ENCODE measurements at places on chromosomes 13 and 19.

DNA sequence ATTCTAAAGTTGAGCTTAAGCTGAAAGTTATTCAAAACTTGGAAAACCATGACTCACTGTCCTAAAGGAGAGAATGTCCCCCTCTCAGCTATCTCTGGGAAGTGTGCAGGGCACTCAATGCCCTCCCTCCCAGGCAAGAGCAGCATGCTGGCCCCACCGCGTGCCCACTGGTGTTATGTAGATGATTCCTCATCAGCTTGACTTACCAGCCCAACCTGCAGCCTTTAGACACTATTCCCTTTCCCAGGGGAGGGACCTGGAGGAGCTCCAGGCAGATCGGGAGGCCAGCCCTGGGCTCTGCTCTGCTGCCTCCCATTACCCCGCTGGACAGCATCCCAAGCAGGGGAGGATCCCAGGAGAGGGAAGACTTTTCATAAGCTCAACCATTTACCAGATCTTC is 124.6 kb downstream of the FGF14 start:
- DNase-seq: no peak

DNA sequence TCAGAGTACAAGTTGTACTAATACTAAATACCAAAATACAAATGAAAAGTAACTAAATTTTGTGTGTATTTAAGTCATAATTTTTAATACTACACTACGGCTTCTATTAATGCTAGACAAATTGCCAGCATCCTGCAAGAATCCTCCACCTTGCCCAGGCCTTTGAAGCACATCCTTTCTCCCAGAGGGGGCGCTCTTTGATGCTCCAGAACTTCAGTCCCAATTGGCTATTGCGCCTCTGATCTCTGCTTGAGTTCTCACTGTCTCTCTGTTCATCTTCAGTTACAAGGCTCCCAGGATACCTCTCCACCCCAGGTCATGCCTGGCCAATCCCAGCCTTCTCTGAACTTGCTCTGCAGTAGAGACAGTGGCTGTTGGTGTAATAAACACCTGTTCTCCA is 141.0 kb downstream of the DCLK1 start:
- DNase-seq: no peak

- no peak for DNase-seq
Observed at GRCh38 chr19:48598996-48599700, 7.4 kb upstream of the SPACA4 start.

- no peak for DNase-seq
Observed at GRCh38 chr19:14050512-14050911, 11.4 kb downstream of the PALM3 start.

DNA sequence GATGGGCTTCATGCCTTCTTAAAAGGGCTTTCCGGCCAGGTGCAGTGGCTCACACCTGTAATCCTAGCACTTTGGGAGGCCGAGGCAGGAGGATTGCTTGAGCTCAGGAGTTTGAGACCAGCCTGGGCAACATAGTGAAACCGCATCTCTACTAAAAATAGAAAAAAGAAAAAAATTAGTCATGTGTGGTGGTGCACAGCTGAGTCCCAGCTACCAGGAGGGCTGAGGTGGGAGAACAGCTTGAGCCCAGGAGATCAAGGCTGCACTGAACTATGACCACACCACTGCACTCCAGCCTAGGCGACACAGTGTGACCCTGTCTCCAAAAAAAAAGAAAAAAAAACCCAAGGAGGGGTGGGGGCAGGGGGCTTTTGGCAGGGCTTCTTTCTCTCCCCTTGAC is 7.2 kb downstream of the CARS2 start:
- no peak for DNase-seq

- no peak for DNase-seq
Observed at GRCh38 chr19:48342841-48343540, 17.6 kb downstream of the EMP3 start.

- no peak for DNase-seq
Observed at GRCh38 chr19:16136185-16136999, 7.1 kb upstream of the HSH2D start.

GRCh38 chr19:46294494-46294893 is 2.3 kb upstream of the HIF3A start:
- DNase-seq: no peak

- no peak for DNase-seq
Observed at GRCh38 chr13:50228527-50228926, 213.3 kb downstream of the KCNRG start.

DNA sequence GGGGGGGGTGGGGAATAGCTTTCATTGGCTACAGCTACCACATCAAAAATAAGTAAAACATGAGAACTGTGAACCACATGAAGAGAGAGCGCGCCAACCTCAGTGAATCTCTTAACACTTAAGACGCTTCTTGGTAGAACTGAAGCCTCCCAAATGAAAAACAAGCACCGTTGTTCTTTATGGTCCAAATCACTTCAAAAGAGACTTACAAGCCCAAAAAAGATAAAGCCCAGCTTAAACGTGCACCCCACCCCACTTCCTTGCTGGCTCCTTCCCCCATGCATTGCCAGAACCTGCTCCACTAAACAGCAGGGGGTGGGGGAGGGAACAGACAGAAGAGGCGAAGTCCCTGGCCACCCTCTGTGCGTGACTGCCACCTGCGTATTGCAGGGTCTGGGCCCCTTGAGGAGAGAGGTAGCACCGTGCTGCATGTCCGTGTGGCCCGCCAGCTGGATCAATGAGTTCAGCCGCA is 479.1 kb downstream of the FOXO1 start:
- peak; percentile 37 for DNase-seq

DNA sequence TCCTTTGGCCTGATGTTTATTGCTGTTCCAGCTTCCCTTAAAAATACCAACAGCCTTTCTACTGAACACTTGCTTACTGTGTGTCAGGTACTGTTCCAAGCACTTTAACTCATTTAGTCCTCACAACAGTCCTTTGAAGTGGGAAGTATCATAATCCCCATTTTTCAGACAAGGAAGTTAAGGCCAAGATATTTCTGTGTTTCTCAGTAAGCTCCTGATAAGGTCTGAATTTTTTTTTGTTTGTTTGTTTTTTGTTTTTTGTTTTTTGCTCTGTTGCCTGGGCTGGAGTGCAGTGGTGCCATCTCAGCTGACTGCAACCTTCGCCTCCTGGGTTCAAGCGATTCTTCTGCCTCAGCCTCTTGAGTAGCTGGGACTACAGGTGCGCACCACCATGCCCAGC is 7.5 kb downstream of the SNRPA start:
- no peak for DNase-seq

DNA sequence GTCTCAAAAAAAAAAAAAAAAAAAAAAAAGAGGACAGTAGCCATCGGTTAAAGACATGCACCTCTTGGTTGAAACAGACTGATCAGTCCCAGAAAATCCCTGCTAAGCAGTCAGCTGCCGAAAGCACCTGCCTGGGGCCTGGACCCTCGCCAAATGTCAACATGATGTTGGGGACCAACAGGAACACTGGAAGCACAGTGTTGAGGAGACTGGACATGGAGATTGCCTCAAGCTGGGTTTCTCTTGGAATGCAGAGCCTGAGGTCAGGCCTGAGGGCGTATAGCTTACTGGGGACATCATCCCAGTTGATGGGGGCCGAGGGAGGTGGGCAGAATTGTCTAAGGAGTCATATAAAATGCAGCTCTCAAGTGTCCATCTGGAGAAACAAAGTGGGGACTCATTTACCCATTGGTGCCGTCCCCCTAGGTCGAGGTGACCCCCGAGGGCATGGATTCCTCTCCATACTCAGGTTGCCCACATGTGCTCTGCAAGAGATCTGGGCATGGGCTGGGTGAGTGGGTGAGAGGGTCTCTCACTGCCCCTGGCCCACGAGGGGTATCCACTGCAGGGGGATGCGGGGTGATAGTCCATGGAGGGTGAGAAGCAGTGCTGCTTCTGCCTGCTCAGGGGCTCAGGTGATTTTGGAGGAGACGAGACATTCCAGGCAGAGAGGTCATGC is 164.5 kb downstream of the URI1 start:
- no peak for DNase-seq

DNA sequence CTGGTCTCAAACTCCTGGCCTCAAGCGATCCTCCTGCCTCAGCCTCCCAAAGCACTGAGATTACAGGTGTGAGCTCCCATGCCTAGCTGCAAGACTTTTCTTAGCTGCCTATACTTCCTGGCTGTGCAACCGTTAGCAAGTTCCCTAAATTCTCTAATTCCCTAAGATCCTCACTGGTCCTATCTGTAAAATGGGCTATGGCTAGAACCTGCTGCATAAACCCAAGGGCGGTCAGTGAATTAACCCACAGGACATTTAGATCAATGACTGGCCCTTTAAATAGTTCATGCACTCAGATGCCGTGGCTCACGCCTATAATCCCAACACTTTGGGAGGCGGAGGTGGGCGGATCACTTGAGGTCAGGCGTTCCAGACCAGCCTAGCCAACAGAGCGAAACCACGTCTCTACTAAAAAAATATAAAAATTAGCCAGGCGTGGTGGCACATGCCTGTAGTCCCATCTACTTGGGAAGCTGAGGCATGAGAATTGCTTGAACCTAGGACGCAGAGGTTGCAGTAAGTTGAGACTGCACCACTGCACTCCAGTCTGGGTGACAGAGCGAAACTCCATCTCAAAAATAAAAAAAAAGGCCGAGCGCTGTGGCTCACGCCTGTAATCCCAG is 4.1 kb upstream of the C19orf53 start:
- DNase-seq: no peak

DNA sequence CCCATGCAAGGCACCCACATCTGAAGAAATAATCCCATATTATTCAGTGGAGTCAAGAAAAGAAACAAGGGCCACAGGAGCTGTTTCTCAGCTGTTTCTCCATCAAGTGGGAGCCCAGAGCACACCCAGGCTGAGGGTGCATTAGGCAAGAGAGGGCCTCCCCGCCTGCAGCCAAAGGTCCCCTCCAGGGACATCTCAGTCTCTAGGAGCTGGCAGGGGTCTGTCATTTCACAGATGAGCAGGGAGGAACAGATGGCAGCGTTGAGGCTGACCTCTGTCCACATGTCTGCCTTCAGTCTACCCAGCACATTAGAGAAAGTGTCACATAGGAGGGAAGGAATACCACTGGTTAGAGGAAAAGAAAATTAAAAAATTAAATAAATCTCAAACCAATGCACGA is 157.7 kb downstream of the ZNF536 start:
- DNase-seq: no peak

DNA sequence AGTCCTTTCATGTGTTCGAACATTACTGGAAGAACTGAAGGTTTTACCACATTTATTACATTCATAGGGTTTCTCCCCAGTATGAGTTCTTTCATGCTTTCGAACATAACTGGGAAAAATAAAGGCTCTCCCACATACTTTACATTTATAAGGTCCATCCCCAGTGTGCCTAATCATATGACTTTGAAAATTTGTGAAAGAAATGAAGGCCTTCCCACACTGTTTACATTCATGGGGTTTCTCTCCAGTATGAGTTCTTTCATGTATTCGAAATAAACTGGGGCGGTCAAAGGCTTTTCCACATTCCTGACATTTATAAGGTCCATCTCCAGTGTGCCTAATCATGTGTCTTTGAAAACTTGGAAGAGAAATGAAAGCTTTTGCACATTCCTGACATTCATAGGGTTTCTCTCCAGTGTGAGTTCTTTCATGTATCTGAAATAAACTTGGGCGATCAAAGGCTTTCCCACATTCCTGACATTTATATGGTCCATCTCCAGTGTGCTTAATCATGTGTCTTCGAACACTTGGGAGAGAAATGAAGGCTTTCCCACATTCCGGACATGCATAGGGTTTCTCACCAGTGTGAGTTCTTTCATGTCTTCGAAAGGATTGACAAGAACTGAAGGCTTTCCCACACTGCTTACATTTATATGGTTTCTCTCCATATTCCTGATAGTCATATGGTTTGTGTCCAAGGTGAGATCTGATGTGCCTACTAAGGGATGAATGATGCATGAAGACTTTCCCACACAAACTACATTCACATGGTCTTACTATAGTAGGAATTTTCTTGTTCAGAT is 24.0 kb downstream of the ZNF564 start:
- DNase-seq: no peak

DNA sequence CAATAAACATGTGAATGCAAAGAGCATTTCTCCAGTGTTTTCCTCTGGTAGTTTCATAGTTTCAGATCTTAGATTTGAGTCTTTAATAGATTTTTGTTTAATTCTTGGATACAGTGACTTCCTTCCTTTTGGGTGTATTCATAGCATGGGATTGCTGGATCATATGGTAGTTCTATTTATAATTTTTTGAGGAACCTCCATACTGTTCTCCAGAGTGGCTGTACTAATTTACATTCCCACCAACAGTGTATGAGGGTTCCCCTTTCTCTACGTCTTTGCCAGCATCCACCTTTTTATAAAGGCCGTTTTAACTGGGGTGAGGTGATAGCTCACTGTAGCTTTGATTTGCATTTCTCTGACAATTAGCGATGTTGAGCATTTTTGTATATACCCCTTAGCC is 9.3 kb upstream of the CALM3 start:
- DNase-seq: no peak

DNA sequence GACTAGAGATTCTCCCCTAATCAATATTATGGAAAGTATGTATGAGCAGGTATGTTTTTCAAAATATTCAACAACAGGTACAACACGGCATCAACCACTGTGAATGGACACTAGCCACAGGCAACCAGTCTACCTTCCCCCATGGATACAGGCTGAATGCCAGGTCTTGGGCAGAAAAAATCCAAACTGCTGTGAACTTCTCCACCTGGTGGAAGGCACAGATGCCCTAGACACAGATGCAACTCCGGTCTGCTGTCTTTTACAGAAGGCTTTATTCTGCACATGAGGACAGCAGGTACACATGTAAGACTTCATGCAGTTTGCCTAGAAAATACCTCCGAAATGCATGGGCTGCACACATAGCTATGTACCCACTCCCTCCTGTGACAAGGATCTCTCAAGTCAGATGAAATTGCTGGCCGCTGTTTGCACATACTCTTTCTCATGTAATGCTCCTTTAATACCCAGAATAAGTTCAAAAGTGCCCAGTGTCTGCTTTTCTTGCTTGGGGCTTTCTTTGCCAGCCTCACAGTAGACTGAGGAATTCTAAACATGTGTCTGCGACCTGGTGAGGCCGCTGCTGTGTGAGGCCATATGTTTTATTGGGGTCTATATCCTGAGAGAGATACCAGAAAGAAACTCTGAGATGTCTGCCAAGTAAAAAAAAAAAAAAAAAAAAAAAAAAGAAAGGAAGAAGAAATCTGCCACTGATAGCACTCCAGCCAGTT is 325.9 kb downstream of the FOXO1 start:
- no peak for DNase-seq

GRCh38 chr13:31588316-31588715 is 151.0 kb upstream of the RXFP2 start:
- DNase-seq: no peak

DNA sequence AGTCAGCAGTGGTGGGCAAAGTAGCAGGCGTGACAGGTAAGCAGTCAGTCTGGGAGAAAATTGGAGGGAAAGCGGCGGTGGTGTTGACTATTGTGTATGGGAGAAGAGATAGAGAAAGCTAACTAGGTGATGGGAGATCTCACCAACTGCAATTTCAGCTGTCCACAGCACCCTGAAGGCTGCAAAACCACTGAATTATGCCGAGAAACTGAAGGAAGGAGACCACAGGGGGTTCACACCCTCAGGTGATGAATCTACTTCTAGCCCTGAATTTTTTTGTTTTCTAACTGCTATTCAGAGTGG is 631.5 kb downstream of the UQCRFS1 start:
- DNase-seq: no peak

- DNase-seq: no peak
Observed at GRCh38 chr13:72230131-72230530, 363.1 kb upstream of the DACH1 start.

Measured in activated CD4-positive, alpha-beta T cell treated with anti-CD3 and anti-CD28 coated beads, Interleukin-2, amount 50 U/mL, for 48 hours (primary cell).